ENCODE measurements at places on chromosomes 6 and 20.

- no peak for DNase-seq
Observed at GRCh38 chr20:56574531-56575142, 41.6 kb downstream of the FAM209B start.

- no peak for DNase-seq
Observed at GRCh38 chr6:41546866-41547798, 951 bp downstream of the FOXP4 start.

GRCh38 chr6:141463237-141463977 lies 669.3 kb upstream of the GJE1 start:
- DNase-seq = peak; percentile 18

GRCh38 chr6:56482525-56482924 lies 160.2 kb downstream of the DST start:
- DNase-seq = no peak

GRCh38 chr20:64099086-64099786 lies 8.1 kb downstream of the NPBWR2 start:
- no peak for DNase-seq

- DNase-seq = no peak
Observed at GRCh38 chr20:33554914-33555420, 65.1 kb downstream of the CBFA2T2 start.

- DNase-seq = no peak
Observed at GRCh38 chr20:2084703-2085102, 16.9 kb upstream of the STK35 start.

GRCh38 chr6:57435475-57436160 lies 118.2 kb downstream of the PRIM2 start:
- DNase-seq = no peak

DNA sequence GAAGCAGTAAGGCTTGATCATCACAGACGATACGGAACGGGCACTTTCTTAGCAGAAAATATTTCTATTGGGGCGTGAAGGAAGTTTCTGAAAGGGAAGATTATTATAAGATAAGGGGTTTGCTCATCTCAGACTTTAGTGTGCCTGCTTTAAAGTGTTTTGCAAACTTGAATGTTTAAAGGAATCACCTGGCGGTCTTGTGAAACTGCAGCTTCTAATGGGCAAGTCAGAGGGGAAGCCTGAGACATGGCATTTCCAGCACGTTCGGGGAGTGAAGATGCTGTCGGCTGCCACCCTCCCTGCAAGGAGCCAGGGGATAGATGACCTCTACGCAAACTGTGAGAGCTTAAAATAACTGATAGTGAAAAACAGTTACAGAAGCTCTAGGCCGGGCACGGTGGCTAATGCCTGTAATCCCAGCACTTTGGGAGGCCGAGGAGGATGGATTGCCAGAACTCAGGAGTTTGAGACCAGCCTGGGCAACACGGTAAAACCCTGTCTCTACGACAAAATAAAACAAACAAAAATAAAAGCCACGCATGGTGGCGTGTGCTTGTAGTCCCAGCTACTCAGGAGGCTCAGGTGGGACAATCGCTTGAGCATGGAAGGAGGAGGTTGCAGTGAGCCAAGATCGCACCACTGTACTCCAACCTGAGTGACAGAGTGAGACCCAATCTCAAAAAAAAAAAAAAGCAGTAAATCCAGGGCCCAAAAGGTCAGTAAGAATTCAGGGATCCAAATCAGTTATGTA lies 2.3 kb upstream of the KIF16B start:
- no peak for DNase-seq

GRCh38 chr6:84282550-84282949 lies 55.1 kb upstream of the CEP162 start:
- peak; percentile 79 for DNase-seq

DNA sequence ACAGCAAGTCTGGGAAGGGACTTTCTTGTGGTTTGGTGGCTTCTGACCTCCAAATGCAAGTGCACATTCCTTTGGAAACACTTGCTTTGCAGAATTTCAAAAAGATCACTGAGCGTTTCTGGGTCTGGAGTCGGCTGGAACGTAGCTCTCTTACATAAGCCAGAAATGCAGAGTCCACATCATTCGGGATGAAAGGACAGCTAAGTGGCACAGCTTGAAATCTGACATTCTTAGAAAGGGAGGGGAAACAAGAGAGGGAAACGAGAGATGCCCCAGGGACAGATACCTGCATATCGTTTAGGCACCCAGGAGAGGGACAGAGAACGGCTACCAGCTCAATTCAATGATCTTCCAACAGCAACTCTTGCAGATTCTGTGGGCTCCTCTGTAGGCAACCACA lies 118.7 kb downstream of the NFATC2 start:
- DNase-seq = no peak

DNA sequence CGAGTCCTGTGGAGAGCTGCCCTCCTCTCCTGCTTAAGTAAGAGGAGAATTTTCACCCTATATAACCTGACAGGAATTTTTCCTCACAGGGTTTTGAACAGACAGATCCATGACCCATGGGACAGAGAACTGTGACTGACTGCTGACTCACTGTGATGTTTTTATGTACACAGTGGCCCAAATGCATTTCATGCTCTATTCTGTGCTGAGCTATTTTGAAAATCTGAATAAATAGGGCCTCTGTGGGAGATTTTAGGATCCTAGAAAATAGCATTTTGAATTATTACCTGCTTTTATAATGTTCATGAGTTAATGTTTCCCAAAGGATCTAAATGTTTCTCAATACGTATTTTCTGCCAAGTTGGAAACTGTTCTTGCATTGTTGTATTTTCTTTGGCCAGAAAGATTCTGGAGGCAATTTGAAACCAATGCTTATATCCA lies 577.4 kb downstream of the HTR1B start:
- DNase-seq = no peak

GRCh38 chr6:82211326-82211725 lies 36.2 kb downstream of the IBTK start:
- no peak for DNase-seq

GRCh38 chr6:111294374-111294967 lies 188.5 kb downstream of the REV3L start:
- no peak for DNase-seq

- DNase-seq = no peak
Observed at GRCh38 chr6:52495922-52496321, 75.8 kb downstream of the EFHC1 start.

DNA sequence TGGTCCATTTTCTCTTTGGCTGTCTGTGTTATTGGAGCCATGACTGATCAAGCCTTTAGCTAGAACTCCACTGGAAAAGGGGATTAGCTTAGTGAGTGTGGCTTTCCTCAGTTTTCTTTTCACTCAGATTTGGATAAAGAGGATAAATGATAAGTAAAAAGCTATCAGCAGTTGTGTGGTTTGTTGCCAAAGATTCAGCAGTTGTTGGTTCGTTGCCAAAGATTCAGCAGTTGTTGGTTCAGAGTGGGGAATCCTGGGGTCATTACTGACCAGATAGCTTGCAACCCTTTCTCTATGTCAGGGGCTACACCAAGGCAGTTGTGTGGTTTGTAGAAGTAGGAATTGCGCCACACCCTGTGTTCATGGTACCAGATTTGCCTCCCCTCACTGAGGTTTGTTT lies 107.7 kb upstream of the SCP2D1 start:
- no peak for DNase-seq

DNA sequence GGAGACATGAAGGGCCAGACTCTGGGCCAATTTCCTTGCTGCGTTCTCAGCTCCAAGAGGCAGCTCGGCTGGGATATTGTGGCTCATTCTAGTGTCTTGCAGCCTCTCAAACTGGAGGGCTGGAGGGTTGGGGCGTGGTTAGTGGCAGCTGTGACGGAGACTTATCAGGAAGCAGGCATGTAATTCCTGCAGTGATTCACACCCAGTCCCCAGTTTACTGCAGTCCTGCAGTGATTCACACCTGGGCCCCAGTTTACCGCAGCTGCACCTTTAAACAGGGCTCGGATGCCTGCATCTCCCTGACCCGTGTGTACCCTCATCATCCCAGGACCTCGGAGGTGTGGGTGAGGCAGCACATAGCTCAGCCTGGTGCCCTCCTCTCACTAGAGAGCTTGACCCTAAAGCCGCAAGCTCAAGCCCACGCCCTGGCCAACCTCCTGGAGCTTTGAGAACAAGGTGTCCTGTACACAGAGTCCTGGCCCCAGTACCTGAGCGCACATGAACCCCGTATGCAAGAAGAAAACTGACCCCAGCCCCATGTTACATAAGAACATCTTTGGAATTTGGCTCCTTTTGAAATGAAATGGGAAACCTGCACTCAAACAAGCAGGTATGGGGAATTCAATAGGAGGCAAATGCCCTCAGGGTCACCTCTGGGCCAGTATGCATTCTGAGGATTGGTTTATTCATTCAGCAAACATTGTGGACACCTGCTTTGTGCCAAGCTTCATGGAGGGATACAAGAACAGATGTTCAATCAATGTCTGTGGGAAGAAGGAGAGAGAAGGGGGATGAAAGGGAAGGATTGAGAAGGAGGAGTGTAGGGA lies 55.3 kb upstream of the FAM83D start:
- no peak for DNase-seq

DNA sequence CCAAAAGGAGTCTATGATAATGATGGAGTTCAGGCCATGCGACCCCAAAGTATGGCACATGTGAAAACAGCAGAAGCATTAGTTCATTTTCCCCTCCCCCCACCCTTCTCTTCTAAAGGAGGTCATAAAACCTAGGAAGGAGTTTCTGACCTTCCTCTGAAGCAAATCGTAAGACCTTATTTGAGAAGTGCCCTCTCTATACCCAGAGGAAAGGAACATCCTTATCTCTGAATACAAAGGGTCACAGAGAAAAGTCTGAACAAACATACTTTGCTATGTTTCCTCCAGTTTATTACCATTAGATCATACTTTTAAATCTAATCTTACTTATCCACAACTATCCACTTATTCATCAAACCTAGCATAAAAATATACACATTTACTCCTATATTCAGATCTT lies 48.6 kb downstream of the SLX4IP start:
- DNase-seq = no peak

- no peak for DNase-seq
Observed at GRCh38 chr20:47493963-47494293, 7.8 kb upstream of the NCOA3 start.

DNA sequence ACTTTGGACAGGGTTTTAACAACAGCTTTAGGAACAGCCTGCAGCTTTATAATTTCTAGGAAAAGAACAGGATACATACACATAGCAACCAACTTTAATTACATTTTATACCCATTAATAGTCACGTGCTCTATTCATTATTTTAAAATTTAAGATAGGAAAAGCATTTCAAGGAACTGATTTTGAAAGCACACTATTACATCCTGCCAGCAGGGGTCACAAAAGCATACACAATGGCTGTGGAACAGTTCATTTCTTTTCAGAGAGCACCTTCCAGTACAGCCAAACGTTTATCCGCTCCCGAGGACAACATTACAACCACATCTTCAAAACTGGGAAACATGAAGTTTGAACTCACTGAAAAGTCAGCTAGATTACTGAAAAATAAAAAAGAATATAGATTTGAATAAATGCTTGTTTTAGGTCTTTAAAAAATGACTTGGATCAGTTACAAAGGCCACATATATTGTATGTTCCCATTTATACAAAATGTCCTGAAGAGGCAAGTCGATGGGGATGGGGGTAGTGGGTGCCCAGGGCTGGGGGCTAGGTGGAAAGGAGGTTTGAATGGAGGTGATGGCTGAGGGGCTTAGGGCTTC lies 104.6 kb upstream of the EXOC2 start:
- peak; percentile 62 for DNase-seq

GRCh38 chr6:97412511-97412910 lies 129.5 kb upstream of the MMS22L start:
- no peak for DNase-seq

- DNase-seq = no peak
Observed at GRCh38 chr6:25035512-25036435, 100.0 kb upstream of the RIPOR2 start.

DNA sequence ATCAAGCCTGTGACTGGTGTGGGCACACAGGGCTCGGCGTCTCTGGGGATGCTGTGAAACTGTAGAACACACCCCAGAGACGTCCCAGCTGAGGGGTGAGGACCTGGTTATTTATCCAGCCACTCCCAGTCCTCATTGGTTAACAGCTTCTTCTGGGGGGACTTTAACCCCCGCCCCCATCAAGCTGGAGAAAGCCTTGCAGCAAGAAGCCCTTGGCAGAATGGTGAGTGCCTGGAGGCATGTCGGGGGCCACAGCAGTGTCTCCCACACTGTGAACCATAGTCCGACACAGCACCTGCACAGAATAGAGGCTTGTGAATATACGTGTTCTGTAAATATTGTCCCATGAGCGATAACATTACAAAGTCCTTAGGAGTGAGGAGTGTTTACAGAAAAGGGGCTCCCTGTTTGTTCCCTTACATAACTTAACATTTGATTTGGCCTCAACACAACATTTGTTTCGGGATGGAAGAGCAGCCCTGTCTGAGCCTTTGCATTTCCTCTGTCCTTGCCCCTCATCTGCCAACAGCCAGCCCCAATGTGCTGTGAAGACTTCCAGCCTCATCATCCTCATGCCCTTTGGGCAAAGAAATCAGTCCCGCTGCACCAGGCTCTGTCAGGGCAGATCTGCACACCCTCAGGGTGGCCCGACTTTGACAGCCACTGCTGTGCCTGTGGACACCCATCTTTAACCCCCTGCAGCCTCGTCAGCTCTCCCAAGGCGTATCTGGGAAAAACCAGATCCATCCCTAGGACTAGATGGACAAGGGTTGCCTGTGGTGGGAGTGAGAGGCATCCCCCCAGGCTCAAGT lies 2.2 kb upstream of the RRBP1 start:
- DNase-seq = no peak

- DNase-seq = no peak
Observed at GRCh38 chr20:16752082-16752481, 3.9 kb downstream of the OTOR start.

DNA sequence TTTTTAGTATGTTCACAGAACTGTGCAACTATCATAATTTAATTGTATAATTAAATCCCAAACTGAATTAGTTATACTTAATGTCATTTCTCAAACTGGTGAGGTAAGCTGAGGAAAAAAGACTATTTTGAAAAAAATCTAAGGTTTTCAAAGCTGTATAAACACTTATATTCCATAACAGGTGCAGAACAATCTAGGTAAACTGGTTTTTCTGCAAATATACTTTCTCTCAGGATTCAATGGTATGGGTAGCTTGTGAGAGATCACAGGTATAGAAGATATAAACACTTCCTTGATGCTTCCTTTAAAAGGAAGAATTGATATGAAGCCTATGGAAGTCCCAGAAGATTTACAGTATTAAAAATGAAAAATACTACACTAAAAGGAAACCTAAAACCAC lies 33.7 kb downstream of the NOL7 start:
- DNase-seq = no peak

GRCh38 chr6:133701633-133702331 lies 187.1 kb upstream of the TCF21 start:
- DNase-seq = no peak

DNA sequence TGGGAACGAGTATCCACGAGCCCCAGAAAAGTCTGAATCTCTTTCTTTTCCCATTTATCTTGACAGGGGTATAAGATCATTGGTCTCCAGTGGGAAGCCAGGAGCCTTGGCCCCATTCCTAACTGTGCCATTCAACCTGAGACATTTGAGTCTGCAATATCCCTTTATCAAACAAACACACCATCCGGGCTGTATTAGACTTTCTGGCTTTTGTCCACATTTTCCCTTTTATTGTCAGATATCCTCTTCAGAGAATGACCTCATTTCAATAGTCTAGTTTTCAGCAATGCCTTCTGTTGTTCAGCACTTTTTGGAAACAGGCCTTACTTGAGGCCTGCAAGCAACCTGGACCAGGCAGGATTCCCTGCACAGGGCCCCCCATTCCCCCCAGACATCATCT lies 15.7 kb downstream of the BPIFA1 start:
- no peak for DNase-seq

Measured in SJSA1 (cell line).